Esophagus squamous epithelium (tissue), 5 donors: ENCODE measurements at places on chromosomes 4 and X. TPM values are rescaled to one million over a fixed set of nuclear protein-coding genes. Genes with fewer than 3 reads are reported as not detected.
A peak's percentile ranks its signal among the peaks of the same experiment; 100 is the strongest.

DNA sequence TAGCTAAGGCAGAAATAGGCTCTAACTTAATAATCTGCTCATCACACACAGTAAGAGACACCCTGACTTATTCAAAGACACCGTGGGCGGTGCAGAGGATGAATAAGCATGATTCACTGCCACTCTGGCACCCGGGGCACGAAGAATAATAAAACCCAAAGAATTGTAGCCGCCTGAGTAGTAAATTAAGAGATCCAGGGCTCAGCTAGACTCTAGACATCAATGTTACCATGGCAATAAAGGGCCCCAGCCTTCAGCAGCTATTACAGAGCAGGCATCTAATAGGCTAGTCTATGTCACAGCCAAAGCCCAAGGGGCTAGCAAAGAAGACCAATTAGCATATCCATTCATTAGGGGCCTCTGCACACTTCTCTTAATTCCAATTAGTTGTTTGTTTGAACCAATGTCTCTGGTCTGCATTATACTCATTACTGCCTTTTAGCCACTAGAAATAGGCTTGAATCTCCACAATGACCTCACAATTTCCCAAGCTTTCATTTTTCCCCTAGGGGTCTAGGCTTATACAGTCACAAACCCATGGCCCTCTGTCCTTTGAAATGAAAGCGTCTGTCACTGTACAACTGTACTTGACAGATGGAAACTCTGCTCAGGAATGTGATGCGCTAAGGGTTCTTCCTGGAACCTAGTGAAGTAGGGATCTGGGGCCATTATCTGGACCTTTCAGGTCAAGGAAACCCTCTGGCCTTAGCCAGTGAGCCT lies 3.0 kb upstream of the ATP1B4 start:
- no peak for DNase-seq

DNA sequence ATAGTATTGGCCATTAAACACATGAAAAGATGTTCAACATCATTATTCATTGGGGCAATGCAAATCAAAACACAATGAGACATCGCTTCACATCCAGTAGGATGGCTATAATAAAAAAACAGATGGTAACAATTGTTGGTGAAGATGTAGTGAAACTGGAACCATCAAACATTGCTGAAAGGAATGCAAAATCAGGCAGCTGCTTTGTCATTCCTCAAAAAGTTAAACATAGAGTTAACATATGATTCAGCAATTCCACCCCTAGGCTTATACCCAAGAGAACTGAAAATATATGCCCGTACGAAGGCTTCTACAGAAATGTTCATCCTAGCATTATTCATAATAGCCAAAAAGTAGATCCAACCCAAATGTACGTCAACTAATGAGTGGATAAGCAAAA lies 144.0 kb upstream of the NAP1L5 start:
- no peak for DNase-seq

DNA sequence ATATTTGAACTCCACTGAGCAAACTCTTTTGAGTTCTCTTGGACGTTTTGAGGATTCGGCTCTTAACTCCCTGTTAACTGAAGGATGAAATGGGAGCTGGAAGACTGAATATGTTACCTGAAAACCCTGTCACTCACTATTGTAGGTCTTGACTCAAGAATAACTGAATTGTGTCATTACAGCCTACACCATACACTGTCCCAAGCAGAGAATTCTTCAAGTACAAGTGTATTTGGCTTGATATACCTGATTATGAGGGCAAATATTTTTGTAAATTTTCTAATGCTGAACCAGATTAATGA lies 276.1 kb downstream of the CFAP299 start:
- DNase-seq: no peak

GRCh38 chr4:65665771-65666523 lies 4.3 kb downstream of the EPHA5 start:
- DNase-seq: no peak

The RRAGB gene
- total RNA-seq: 15.1 TPM

The CD40LG gene
- 0.13 TPM for total RNA-seq

GRCh38 chr4:146123231-146123630 lies 52.3 kb upstream of the LSM6 start:
- no peak for DNase-seq

DNA sequence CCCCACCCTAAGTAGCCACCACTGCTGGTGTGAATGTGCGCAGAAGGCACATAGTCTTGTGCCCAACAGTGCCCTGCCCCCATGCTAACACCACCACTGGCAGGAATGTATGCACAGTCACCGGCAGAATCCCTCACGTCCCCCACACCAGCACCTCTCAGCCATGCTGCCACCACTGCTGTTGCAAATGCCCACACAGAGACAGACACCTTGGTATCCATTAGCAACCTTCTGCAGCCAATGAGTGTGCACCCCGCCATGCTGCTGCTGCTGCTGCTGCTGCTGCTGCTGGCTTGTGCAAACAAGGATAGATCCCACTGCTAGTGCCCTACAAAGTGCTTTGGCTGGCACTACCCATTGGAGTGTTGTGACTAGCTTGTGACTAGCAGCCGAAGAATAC lies 52.4 kb upstream of the MMAA start:
- DNase-seq: no peak

- DNase-seq: no peak
Observed at GRCh38 chr4:176579226-176579625, 213.5 kb downstream of the VEGFC start.

DNA sequence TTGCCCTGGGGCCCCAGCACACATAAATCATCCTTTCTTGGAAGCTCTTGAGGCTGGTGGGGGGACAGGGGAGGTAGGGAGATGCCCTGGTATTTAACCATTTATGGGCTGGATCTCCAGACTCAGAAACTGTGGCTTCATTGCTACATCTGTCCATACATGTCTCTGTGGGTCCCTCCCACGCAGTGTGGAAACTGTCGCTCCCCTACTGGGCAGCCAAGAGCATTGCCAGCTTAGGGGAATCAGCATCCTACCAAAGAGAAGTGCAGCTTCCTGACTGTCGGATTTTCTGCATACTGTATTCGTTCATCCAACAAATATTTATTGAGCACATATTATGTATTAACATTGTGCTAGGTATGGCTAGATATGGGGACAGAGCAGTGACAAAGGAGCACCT lies 3.7 kb downstream of the GRIPAP1 start:
- DNase-seq: no peak

- DNase-seq: peak; percentile 2
Observed at GRCh38 chr4:74133786-74134499, 24.0 kb upstream of the MTHFD2L start.

DNA sequence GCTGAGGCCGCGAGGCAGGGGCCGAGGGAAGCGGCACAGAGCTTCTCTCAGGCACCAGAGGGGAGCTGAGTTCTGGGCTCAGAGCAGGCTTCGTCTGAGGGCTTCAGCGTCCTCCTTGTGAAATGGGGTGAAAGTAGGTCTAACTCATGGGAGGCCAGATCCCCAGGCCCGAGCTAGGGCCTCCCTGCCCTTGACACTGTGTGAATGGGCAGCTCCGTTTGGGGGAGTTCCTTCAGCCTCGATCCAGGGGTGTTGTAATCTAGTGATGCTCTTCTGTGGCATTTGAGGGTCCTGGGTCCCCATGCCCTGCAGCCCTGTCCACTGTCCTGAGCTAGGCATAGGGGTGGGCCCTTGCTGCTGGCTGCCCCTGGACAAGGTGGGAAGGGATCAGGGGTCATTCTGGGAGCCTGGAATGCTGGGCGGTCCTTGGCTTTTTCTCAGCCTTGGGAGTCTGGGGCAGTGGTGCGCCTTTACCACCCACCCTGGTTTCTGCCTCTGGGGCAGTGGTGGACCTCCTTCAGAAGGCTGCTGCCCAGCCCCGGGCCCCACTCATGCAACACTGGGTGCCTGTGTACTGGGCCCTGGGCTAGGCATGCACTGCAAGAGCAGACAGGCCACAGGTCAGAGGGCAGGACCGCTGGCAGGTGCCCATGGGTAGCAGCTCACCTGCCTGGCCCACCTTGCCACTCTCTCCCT lies 4.1 kb downstream of the SH3BP2 start:
- DNase-seq: no peak

The ADH1A gene
- total RNA-seq: not detected

GRCh38 chr4:25915353-25915705 lies 1.3 kb downstream of the SMIM20 start:
- DNase-seq: no peak

GRCh38 chr4:13546142-13546940 lies 2.0 kb upstream of the NKX3-2 start:
- DNase-seq: no peak

- DNase-seq: no peak
Observed at GRCh38 chr4:58064653-58065052, 954.5 kb upstream of the IGFBP7 start.

The GRPR gene
- not detected for total RNA-seq

The CENPVL1 gene
- not detected for total RNA-seq

The TMPRSS11F gene
- 15.0 TPM for total RNA-seq

The PF4V1 gene
- not detected for total RNA-seq

DNA sequence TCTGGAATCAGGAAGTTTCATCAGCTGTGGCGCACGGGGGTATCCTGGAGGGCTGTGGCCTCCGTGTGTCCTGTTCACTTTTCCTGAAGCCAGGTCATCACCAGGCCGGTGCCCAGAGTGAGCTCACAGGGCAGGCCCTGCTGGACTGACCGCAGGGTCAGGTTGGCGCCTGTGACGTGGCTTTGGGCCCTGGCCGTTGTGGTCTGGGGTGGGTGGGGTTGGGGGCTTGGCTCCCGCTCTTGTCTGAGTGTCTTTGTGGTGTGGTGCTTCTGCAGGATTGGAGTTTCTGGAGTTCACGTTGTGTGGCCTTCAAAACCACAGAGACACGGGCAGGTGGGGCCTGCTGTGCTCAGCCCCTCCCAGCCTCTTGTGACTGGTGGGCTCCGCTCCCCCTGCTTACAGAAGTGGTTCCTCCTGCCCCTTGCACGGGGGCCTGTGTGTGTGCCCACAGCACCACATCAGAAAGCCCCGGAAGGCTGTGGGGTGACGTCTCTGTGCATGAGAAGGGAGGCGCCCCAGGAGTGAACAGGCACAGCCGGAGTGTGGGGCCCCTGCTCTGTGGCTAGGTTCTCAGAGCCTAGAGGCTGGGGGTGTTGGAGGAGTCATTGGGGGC lies 9.5 kb downstream of the RGS12 start:
- DNase-seq: no peak

DNA sequence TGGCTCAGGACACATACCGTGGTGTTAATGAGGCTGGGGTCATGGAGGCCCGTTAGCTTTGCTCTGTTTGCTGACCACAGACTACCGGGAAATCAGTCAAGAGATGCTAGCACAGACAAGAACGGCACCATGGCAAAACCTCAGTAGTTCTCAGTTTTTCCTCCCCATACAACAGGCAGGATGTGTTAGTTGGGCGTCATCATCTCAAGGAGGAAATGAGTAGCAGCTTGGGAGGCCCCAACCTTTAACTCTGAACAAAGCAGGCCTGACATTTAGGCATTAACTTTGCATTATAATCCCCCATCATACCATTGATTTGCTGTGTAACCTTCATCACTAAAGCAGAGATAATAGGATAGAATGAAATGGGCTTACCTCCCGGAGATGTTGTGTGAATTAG lies 714.2 kb downstream of the RPA4 start:
- no peak for DNase-seq
